ENCODE measurements at places on chromosomes 1 and 21. TPM values are rescaled to one million over a fixed set of nuclear protein-coding genes. Genes with fewer than 3 reads are reported as not detected.

Gene SCAMP3
- 61.0 TPM for polyA plus RNA-seq

Gene AMY1B
- not detected for polyA plus RNA-seq

- DNase-seq: no peak
Observed at GRCh38 chr21:45327441-45328197, 39.9 kb upstream of the POFUT2 start.

Gene TTC22
- 6.8 TPM for polyA plus RNA-seq

- DNase-seq: no peak
Observed at GRCh38 chr1:109547463-109548320, 723 bp upstream of the GNAI3 start.

- no peak for DNase-seq
Observed at GRCh38 chr1:188386666-188387065, 1557.9 kb downstream of the PLA2G4A start.

DNA sequence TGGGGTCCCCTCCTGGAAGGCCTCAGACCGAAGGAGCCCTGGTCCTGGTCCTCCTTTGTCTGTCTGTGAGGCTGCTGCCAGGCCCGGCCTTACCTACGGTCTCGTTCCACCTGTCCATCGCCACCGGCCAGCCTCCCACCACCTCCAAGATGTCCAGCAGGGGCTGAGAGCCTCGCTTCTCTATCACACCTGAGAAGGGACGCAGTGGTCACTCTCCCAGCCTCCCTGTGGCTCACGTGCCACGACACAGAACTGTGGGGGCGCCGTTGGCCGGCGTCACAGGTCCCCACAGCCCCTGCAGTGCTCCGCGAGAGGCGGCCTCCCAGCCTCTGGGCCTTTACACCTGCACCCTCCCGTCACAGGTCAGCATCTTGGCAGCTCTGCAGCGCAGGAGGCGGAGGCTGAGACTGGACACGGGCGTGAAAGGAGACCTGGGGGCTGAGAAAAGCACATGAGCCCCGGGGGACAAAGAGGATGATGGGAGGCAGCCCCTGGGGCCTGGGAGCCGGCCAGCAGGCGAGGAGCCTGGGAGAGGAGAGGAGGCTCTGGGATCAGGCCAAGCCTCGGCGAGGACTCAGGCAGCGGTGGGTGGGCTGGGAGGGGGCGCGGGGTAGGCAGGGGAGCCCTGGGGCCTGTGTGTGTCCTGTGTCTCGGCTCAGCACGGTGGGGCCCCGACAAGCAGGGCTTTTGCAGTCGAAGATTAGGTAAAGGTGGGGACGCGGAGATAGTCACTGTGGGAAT lies 20.5 kb downstream of the PRXL2B start:
- DNase-seq: no peak
